ENCODE measurements at places on chromosomes 5 and 9.
A peak's percentile ranks its signal among the peaks of the same experiment; 100 is the strongest.

GRCh38 chr9:14348123-14348372 is 34.1 kb upstream of the NFIB start:
- H3K4me1 ChIP-seq = peaks cover 44% of the 10 kb centered on the region
- peaks cover 5% of the 10 kb centered on the region for H3K27me3 ChIP-seq
- H3K36me3 ChIP-seq = no peaks in the 10 kb centered on the region
- H3K4me3 ChIP-seq = no peak overlapping the region
- H3K27ac ChIP-seq = no peak overlapping the region
- DNase-seq = no peak

GRCh38 chr5:61120534-61120933 is 41.7 kb downstream of the SMIM15 start:
- no peak for DNase-seq
- peaks cover 1% of the 10 kb centered on the region for H3K36me3 ChIP-seq
- H3K4me3 ChIP-seq = no peak overlapping the region
- H3K4me1 ChIP-seq = no peaks in the 10 kb centered on the region
- no peak overlapping the region for H3K27ac ChIP-seq

DNA sequence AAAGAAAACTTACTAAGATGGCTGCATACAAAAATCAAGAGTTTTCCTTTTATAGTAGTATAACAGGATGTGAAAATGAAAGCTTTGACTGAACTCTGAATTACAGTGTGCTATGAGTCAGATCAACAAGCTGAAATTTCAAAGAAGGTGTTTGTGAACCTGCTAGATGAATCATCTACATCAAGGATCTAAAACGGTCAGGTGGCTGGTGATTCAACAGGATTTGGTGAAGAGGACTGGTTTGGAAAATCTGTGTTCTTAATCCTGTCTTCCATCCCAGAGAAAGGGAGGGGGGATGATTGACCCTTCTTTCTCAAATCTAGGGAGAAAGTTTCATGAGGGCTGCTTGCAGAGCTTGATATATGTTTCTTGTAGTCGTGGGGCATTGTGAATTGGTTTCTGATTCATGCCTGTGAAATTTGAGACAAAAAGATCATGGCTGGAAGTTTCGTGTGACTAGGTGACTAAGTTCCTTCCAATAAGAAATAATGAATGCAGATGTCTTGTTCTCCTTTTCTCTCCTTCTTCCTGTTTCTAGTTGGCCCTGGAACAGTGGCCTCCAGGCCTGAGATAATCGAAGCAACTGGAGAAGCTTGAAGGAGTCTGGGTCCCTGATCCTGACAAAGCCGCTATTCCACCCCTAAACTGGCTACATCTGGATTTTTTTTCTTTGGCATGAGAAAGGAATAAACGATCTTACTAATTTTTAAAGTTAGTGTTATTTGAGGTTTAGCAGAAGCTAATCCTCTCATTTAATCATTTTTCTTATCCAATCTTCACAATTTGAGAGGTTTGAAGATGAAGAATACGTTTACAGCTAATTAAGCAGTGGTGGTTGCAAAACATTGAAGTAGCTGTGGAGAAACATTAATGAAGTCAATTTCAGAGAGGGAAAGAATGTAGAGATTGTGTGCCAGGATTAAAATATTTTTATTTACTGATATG is 67.2 kb downstream of the MRPS30 start:
- no peaks in the 10 kb centered on the region for H3K27me3 ChIP-seq
- H3K4me3 ChIP-seq = no peak overlapping the region
- H3K36me3 ChIP-seq = no peaks in the 10 kb centered on the region
- no peak for DNase-seq

- no peak for DNase-seq
- H3K27me3 ChIP-seq = no peaks in the 10 kb centered on the region
- H3K36me3 ChIP-seq = peaks cover 7% of the 10 kb centered on the region
- peaks cover 11% of the 10 kb centered on the region for H3K4me1 ChIP-seq
- no peak overlapping the region for H3K27ac ChIP-seq
Observed at GRCh38 chr5:97121848-97122247, 20.6 kb downstream of the LIX1 start.

GRCh38 chr9:121711797-121712196 is 60.4 kb downstream of the DAB2IP start:
- H3K27me3 ChIP-seq = peaks cover 2% of the 10 kb centered on the region
- H3K4me1 ChIP-seq = peaks cover 39% of the 10 kb centered on the region
- DNase-seq = no peak
- H3K27ac ChIP-seq = no peak overlapping the region
- no peak overlapping the region for H3K4me3 ChIP-seq
- peaks cover 25% of the 10 kb centered on the region for H3K36me3 ChIP-seq

DNA sequence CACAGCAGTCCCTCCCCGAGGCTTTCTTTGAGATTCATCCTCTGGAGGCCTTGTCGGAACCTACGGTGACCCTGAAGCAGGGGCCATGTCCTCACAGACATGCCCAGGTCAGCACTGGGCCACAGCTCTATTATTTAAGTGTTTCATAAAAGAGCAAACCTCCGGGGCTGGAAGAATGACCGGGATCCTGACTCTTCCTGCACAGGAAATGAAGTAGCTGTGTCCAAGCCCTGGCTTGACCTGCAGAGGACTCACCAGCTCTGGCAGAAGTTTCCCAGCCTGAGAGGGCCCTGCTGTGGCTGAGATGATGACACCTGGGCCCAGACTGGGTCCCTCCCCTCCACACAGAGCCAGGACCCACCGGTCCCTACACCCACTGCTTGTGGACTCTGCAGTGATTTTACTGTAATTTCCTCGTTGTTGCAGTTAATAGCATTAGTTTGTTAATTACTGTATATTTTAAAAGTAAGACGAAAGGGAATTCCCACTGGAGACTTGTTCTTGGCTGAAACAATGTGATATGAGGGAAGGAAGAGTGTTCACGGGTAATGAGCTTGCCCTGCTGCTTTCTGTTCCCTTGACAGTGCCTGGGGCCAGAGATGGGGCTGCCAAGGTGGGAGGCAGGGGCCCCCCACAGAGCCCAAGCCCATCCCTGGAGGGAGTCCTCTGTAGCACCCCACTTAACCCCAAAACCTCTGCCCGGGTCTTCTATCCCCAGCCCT is 72.2 kb downstream of the PCDH1 start:
- peaks cover 26% of the 10 kb centered on the region for H3K4me1 ChIP-seq
- peaks cover 86% of the 10 kb centered on the region for H3K27me3 ChIP-seq
- H3K36me3 ChIP-seq = no peaks in the 10 kb centered on the region
- no peak for DNase-seq

- H3K27ac ChIP-seq = no peak overlapping the region
- peaks cover 18% of the 10 kb centered on the region for H3K4me1 ChIP-seq
- no peaks in the 10 kb centered on the region for H3K27me3 ChIP-seq
- no peak overlapping the region for H3K4me3 ChIP-seq
- no peak for DNase-seq
- no peaks in the 10 kb centered on the region for H3K36me3 ChIP-seq
Observed at GRCh38 chr5:17024686-17025180, 88.6 kb upstream of the MYO10 start.

- H3K27me3 ChIP-seq = no peaks in the 10 kb centered on the region
- DNase-seq = no peak
- H3K4me1 ChIP-seq = peaks cover 9% of the 10 kb centered on the region
- peaks cover 6% of the 10 kb centered on the region for H3K36me3 ChIP-seq
Observed at GRCh38 chr5:150454492-150455229, 5.1 kb upstream of the RPS14 start.

- no peak for DNase-seq
- no peak overlapping the region for H3K27ac ChIP-seq
- H3K36me3 ChIP-seq = peaks cover 7% of the 10 kb centered on the region
- H3K4me1 ChIP-seq = peaks cover 32% of the 10 kb centered on the region
- no peak overlapping the region for H3K4me3 ChIP-seq
Observed at GRCh38 chr5:56330167-56330566, 97.0 kb upstream of the ANKRD55 start.

GRCh38 chr5:178439493-178440180 is 150.6 kb downstream of the COL23A1 start:
- no peak for DNase-seq
- H3K4me1 ChIP-seq = peaks cover 85% of the 10 kb centered on the region
- H3K27me3 ChIP-seq = peaks cover 4% of the 10 kb centered on the region
- peak overlapping the region; percentile 36 for H3K27ac ChIP-seq

GRCh38 chr9:99128133-99128406 is 23.2 kb downstream of the TGFBR1 start:
- peaks cover 74% of the 10 kb centered on the region for H3K36me3 ChIP-seq
- no peak overlapping the region for H3K4me3 ChIP-seq
- no peaks in the 10 kb centered on the region for H3K27me3 ChIP-seq
- H3K27ac ChIP-seq = no peak overlapping the region
- DNase-seq = no peak

DNA sequence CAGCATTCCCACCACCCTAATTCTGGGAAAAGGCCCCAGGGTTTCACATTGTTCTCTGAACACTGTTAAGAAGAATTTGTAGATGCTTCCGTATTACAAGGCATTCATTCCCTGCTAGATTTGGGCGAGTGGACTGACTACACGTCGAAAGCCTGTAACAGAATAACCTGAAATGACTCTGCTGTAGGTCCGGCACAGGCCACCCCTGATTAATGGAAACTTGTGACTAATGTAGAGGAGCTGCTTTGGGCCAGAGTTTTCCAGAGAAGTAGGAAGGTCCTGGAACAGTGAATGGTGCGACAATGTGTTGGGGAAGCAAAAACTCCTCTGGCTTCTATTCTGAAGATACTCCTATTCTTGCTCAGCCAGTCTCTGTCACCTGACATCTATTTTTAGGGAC is 87.6 kb downstream of the NR3C1 start:
- no peaks in the 10 kb centered on the region for H3K27me3 ChIP-seq
- no peak for DNase-seq
- H3K4me1 ChIP-seq = no peaks in the 10 kb centered on the region
- no peak overlapping the region for H3K4me3 ChIP-seq
- H3K27ac ChIP-seq = no peak overlapping the region

DNA sequence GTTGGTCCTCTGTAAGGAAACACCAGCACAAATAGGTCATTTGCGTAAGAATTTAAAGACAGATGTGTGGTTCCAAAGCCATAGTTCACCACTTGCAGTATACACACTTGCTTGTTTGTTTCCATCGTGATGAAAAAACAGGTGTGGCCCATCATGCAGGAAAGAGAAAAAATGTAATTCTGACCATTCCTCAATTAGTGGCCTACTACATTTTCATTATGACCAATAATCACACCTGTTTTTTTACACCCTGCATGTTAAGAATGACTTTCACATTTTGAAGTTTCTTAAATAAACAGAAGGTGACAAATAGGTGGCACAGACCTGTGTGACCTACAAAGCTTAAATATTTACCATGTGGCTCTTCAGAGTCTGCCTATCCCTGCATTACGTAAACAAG is 2.2 kb upstream of the ICE1 start:
- no peaks in the 10 kb centered on the region for H3K36me3 ChIP-seq
- peaks cover 36% of the 10 kb centered on the region for H3K4me1 ChIP-seq
- no peak overlapping the region for H3K4me3 ChIP-seq
- no peak overlapping the region for H3K27ac ChIP-seq
- DNase-seq = no peak

GRCh38 chr5:122515709-122516431 is 203.8 kb downstream of the SNCAIP start:
- H3K27me3 ChIP-seq = peaks cover 6% of the 10 kb centered on the region
- peak; percentile 45 for DNase-seq
- peaks cover 7% of the 10 kb centered on the region for H3K4me1 ChIP-seq
- H3K36me3 ChIP-seq = no peaks in the 10 kb centered on the region
- H3K4me3 ChIP-seq = no peak overlapping the region
- no peak overlapping the region for H3K27ac ChIP-seq

DNA sequence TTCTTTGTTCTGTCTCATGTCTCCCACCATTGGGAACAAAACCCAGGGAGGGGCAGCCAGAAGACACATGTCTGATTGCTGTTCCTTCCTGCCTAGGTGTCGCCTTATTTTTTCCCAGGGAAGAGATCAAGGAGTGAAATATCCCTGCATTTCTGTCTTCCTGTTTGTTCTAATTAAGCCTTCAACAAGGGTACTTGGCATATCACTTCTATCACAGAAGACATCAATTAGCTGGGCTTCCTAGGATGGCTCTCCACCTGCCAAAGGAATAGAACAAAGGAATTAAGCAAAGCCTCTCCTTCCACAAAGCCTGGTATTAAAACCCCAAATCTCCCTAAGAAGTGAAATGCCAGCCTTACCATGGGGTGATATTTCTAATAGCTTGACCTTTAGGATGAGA is 299.5 kb upstream of the CD180 start:
- no peak overlapping the region for H3K4me3 ChIP-seq
- H3K27me3 ChIP-seq = peaks cover 2% of the 10 kb centered on the region
- peaks cover 16% of the 10 kb centered on the region for H3K36me3 ChIP-seq
- H3K27ac ChIP-seq = no peak overlapping the region

- no peak overlapping the region for H3K4me3 ChIP-seq
- no peak for DNase-seq
- peaks cover 9% of the 10 kb centered on the region for H3K27me3 ChIP-seq
Observed at GRCh38 chr5:154729613-154730012, 25.6 kb upstream of the LARP1 start.

DNA sequence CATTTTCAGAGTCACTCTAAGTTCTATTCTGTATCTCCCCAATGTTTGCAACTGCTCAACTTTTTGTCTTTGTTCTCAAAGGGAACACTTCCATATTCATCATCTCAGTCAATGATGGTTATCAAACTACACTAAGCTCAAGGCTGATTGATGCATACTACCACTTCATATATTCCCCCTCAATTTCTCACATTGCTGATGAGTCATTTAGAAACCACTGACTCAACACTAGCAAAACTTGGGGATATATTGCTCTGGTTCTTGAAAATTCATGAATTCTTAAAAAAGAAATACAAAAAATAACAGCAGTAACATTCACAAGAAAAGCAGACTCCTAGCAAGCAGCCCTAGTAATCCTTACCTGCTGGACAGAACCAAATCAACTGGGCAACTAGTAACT is 52.2 kb downstream of the ABHD17B start:
- no peak for DNase-seq
- no peak overlapping the region for H3K27ac ChIP-seq
- H3K4me3 ChIP-seq = no peak overlapping the region
- no peaks in the 10 kb centered on the region for H3K27me3 ChIP-seq

DNA sequence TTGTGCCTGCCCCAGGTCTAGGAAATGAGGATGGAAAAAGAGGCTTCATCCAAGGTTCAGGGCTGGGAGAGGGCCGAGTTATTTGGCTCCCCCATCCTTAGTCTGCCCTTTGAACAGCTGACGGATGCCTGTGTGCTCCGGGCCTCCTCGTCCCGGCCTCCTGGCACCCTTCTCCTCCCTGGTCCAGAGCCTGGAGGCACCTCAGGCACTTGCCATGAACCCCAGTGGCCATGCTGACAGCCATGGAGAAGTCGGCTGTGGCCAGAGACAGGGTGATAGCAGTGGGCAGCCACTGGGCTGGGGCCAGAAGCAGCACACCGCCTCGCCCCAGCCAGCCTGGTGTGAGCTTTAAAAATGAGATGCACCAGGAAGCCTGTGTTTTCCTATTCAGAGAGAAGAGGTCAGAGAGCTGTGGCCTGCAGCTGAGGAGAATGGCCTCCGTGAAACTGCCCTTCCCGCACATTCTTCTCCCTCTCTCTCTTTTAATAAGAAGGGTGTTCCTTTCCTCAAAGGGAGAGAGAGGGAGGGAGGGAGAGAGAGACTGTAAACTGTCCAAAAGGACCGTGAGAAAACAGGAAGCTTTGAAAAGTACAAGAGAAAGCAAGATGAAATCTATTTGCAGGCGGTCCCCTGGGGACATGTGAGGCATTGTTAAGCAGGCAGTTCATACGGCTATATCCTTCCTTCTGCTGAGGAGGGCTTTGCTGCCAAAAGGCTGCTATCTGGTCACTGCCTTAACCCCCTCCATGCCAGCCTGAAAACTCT is 55.3 kb downstream of the ZNF366 start:
- no peaks in the 10 kb centered on the region for H3K36me3 ChIP-seq
- DNase-seq = peak; percentile 11
- no peak overlapping the region for H3K4me3 ChIP-seq
- H3K27me3 ChIP-seq = peaks cover 4% of the 10 kb centered on the region
